ENCODE measurements at places on chromosomes 2 and 18. TPM values are rescaled to one million over a fixed set of nuclear protein-coding genes. Genes with fewer than 3 reads are reported as not detected.

DNA sequence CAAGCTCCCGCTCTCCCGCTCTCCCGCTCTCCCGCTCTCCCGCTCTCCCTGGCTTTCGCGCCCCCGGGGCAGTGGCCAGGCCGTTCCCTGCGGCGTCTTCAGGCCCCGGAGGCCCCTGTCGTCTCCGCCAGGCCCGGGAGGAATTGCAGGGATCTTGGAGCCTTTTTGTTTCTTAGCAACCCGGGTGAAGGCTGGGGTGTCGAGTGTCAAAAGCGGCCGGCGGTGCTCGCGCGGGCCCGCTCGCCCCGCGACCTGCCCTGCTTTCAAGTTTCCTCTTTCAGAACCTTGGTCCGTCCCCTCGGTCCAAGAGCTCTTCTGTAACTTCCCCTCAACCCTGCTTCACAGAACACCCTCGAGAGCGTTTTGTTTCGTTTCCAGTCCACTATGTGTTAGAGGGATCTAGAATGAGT, 1.4 kb downstream of the RNF138 start:
- peak; percentile 62 for DNase-seq

- no peak for DNase-seq
These were observed 67.2 kb downstream of the IKZF2 start for GRCh38 chr2:213084261-213084660.

DNA sequence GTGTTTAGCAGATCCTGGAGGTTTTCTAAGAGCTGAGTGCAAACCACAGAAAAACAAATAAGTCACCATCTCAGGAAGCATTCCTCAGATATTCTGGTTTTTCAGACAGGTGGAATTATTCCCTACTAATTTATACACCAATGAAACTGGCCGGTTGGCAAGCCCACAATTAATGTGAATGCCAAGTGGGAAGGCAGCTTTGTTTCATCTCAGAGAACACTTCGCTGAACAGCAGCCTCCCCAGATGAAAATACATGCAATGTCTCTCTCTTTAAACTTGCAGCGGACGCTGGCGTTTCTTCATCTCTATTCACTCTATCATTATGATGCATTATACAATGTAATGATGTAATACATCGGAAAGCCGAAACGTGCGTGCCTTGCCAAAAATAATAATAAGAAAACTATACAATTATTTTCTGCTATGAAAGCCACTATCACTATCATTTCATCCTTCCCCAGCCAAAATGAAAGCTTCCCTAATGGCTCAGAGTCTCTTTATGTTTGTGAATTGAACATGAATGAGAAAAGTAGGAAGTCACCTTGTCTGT, 649.4 kb downstream of the BCL11A start:
- no peak for DNase-seq

DNA sequence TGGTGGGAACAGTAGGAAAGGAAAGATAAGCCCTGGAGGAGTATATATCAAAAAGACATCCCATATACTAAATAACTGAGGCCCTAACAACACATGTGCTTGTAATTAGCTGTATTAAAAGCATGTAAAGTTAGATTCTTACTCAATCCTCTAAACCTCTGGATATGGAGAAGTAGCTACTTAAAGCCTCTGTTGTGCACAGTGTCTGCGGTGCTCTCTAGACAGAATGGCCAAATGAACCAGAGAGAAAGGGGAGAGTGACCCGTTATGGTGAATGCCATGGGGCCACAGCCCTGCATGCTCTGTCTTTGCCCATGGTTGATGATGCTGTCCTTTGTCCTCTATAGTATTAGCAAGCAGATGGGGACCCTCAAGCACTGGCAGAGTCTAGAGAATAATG, 104.4 kb upstream of the SLC8A1 start:
- DNase-seq, result no peak

GRCh38 chr2:173590276-173590861, 235.7 kb downstream of the CDCA7 start:
- no peak for DNase-seq

DNA sequence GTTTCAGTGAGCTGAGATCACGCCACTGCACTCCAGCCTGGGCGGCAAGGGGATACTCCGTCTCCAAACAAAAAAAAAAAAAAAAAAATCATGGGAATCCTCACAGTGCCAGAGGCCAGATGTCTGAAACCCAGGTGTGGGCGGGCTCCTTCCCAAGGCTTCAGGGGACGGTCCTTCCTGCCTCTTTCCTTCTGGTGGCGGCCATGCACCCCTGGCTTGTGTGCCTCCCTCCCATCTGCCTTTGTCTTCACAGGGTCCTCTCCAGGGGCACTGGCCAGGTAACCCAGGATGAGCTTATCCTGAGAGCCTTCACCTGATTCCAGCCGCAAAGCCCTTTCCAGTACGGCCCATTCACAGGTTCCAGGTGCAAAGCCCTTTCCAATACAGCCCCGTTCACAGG, 40.9 kb upstream of the GPC1 start:
- no peak for DNase-seq

- DNase-seq, result no peak
These were observed 909 bp downstream of the NFATC1 start for GRCh38 chr18:79396431-79397246.

DNA sequence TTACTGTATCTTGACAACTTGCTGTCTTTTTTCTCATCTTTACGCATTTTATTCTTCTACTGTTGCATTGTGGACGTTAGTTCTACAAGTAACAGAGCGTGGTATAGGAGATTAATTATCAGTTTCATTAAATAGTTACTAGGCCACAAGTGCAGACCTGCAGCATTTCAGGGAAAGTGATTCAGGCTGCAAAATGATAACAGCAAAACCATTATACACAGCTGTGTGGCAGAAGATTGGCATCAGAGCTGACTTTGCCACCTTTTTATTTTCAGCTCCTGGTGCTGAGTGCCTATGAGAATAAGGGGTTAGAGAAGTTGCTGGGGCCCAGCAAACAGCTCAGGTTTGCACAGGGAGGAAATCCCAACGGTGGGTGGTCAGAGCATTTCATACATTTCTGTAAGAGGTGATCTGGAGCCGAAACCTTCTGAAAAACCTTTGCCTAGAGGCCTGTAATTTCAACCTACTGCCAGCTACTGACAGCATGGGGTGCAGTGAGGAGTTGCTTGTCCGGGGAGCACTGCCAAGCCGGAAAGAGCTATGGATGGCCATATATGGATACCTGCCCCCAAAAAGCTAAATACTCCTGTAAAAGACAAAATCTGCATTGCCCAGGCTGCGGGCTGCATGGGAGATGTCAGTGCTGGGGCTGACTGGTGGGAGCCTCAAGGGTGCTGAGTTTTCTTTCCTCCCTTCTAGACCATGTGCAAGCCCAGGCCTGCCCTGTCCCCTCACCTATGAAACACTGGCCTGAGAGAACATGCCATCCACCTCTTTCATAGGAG, 2.7 kb upstream of the CCBE1 start:
- no peak for DNase-seq

DNA sequence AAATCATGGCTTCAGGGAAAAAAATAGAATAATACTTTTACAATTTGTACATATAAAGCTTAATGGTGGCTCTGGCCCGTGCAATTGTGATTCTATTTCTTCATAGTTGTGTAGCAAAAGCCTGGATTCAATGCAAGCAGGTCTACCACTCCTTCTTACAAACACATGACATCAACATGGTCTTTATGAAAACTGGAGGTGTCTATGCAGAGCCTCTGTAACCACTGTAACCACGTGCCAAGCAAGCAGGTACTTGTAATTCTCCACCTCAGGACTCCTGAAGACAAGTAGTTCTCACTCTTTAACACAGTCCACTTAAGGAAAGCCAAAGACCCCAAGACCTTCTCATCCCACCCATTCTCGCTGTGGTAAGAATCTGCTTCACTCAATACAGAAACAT, 62.6 kb downstream of the METTL4 start:
- DNase-seq, result no peak

GRCh38 chr18:10928772-10929373, 220.5 kb downstream of the PIEZO2 start:
- no peak for DNase-seq

GRCh38 chr2:41040782-41041520, 589.1 kb upstream of the SLC8A1 start:
- no peak for DNase-seq

DNA sequence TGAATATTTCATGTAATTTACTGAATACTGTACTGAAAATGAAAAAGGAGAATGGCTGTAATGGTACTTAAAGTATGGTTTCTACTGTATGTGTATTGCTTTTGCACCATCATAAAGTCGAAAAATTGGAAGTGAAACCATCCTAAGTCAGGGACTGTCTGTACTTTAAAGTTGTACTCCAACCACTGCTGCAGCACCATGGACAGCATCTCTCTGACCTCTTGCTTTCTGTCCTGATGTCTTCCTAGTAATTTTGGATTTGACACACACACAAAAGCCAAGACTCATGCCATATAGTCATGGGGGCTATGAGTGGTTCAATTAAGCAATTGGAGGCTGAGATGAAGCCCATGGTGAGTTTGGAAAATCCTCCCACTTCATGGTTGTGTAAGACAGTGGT, 256.3 kb upstream of the PKDCC start:
- DNase-seq, result no peak

- DNase-seq, result no peak
These were observed 37.8 kb upstream of the RTTN start for GRCh38 chr18:70243131-70243929.

REG3A gene
- total RNA-seq, result 0.45 TPM

PDE11A gene
- total RNA-seq, result 3.9 TPM

ARHGEF4 gene
- total RNA-seq, result 1.3 TPM

GPBAR1 gene
- total RNA-seq, result 1.3 TPM

ALK gene
- total RNA-seq, result not detected

TEX51 gene
- not detected for total RNA-seq

ANKRD36 gene
- total RNA-seq, result 2.8 TPM

CNGA3 gene
- total RNA-seq, result not detected

MYO5B gene
- total RNA-seq, result 16.1 TPM

GAD1 gene
- total RNA-seq, result not detected

AP1S3 gene
- total RNA-seq, result 1.3 TPM

DNAH6 gene
- total RNA-seq, result 1.9 TPM

CELF4 gene
- not detected for total RNA-seq

GPR39 gene
- total RNA-seq, result 7.4 TPM

LCT gene
- not detected for total RNA-seq

CD207 gene
- total RNA-seq, result not detected

IER3IP1 gene
- total RNA-seq, result 4.5 TPM

LIPG gene
- 89.4 TPM for total RNA-seq
